Hematopoietic multipotent progenitor cell treated with erythropoietin and hydrocortisone succinate and interleukin-3 and kit ligand, for 17 days (in vitro differentiated cells): ENCODE measurements at places on chromosomes 13 and 19.

DNA sequence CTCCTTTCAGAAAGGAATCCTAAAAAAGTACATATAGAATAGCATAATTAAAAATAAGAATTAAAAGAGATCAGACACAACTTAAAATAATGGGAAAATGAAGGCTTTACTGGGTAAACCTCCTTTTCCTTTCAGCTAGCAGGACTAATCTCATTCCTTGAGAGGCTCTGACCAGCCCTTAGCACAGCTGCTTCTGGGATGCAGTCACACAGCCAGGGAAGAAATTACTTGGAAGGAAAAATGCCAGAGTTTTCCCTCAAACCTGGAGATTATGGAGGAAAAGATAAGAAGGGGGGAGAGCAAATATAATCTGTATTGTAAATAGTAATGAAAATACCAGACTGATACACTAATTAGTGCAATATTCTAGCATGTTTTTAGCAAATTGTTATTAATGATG is 91.8 kb downstream of the LRCH1 start:
- DNase-seq, result no peak

DNA sequence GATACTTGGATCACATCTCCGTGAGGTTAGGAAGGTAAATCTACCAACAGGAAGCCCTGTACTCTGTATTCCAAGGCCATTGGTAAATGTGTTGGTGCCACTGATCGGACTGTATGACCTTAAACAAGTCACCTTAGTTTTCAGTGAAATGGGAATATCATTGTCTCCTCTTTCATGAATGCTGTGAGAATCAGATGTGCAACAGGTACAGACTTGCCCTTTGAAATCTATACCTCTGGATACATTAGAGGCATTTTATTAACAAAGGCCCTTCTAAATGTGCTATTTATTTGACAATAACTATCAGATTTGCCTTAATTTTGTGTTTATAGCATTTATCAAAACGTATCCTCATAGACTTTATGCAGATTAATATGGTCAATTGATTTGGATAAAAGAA is 11.0 kb downstream of the NHLRC3 start:
- no peak for DNase-seq

- DNase-seq, result no peak
These were observed 10.5 kb downstream of the MYCBP2 start for GRCh38 chr13:77316430-77316829.

DNA sequence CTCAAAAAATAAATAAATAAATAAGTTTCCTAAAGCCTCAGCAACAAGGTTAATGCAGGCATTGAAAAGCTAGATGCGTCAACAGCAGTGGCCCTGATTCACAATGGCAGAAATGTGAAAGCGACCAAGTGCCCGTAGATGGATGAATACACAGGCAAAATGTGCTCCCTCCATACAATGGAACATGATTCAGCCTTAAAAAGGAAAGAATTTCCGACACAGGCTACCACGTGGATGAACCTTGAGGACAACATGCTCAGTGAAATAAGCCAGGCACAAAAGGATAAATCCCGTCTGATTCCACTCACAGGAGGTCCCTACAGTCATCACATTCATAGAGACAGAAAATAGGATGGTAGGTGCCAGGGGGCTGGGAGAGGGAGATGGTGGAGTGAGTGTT is 31.7 kb downstream of the INSR start:
- DNase-seq, result no peak

DNA sequence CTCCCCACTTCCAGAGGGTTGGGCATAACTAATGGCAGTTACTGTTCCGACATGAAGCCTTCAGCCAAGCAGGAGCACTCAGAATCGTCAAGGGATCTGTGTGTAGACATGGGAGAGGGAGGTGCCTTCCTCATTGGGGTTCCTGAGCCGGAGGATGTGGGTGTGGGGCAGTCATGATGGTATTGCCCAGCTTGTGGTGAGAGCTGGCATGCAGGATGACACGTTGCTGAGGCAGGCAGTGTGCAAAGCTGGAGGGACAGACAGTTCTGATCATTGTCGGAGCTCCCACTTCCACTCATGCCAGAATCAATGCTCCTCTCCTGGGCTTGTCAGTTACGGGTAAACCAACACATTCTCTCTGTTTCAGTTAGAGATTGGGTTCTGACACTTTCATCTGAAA is 83.9 kb upstream of the TSC22D1 start:
- DNase-seq, result no peak

DNA sequence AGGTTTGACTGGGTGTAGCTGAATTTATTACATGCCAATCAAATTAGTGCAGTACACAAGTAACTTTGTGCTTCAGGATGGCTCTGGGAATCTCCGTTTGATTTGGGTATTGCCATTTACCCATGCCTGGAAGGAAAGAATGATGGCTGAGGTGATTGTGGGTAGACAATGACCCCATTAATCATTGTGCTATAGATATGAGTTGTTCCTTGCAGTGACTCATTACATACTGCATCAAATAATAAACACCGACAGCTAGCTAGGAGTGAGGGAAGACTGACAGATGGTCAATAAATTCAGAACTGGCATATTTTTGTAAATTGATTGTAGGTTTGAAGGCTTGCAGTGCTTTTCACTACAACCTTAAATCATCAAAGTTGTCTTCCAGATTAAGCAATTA is 1069.5 kb downstream of the DIAPH3 start:
- no peak for DNase-seq

- no peak for DNase-seq
These were observed 439.3 kb downstream of the PCDH9 start for GRCh38 chr13:66790861-66791260.

DNA sequence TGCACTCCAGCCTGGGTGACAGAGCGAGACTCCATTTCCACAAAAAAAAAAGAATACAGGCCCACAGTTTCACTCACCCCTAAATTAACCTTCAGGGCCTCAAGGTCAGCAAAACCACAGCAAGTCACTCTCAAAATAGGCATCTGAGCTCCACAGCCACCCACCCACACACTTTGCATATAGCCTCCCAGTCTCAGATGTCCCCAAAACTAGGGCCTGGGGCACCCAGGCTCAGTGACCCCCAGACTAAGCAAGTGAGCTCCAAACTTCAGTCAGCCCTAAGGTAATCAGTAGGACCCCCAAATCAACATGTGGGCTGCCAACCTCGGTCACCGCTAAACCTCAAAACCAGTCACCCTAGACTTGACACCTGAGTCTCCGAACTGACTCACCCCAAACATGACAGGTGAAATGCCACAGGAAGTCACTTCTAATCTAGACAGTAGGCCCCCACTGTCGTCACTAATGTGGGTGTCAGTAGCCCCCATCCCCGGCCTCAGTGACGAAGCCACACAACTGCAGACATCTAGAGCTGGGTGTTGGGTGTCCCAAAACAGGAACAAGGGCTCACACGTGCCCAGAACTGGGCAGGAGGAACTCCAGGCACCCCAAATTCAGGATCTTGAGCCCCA is 13.9 kb downstream of the RABAC1 start:
- no peak for DNase-seq

GRCh38 chr19:49182848-49183375 is 25.3 kb downstream of the TRPM4 start:
- DNase-seq, result no peak

GRCh38 chr19:51107406-51108065 is 673 bp downstream of the CTU1 start:
- DNase-seq, result peak; percentile 8

DNA sequence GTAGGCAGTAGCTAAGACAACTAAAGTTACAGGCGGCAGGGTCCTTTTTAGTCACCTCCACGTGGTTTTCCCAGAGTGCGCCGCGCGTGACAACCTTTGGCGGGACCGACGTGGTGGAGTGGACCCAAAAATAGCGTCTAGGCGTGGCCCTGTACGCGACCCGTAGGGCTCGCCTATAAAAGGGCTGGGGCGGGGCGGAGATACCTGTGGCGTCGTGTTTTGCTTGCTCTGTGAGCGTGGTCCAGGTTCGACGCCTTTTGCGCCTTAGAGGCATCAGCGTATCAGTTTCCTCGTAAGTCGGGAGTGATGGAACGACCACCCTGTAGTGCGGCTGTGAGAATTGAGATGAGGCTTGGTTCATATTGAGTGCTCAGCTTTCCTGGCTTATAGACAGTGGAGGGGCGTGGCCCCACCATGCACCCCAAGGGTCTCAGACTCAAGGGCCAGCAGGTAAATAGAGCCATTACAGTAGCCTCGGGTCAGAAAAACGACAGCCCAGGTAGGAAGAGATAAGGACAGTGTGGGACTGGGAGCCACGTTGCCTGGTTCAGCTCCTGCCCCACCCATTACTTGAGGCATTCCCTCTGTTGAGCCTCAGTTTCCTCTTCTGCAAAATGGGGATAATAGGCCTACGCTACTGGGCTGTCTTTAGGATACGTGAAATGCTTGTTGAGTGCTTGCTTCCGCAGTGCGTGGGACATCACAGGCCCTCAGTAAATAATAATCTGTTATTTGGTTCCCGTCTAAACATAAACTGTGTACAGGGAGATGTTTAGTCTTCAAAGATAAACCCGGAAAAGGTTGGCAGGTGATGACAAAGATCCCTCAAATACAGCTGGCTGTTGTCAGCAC is 693 bp upstream of the TMED1 start:
- no peak for DNase-seq

- DNase-seq, result no peak
These were observed 97.6 kb upstream of the SERP2 start for GRCh38 chr13:44276061-44276460.

DNA sequence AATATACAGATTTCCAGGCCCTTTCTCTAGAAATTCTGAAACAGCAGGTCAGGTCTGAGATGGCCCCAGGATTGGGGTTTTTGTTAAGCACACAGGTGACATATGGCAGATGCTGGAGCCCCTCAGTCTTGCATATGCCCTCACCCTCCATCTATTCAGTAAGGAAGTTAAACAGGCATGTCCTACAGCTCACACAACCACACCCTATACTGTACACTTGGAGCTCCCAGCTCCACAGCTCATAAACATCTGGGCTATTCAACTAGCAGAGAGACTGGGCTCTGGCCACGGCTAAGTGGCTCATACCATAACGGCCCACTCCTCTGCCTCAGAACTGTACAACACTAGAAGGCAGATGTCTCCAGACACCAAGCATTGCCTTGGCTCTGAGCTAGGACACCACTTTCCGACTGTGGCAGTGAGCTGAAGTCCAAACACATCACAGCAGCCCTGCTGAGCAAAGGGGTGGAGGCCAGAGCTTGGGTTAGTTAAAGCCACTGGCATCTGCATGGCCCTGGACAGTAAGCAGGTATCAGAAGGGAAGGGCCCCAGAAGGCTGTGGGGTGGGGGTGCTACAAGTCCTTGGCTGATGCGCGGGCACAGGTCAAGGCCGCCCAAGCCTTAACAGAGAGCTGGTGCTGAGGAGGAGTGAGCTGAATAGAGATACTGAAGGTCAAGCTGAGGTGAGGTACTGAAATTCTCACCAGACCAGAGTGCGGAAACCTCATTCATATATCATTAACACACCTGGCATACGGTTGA is 79.1 kb downstream of the ABCC4 start:
- no peak for DNase-seq

- DNase-seq, result no peak
These were observed 1.0 kb upstream of the NCCRP1 start for GRCh38 chr19:39195755-39196154.

DNA sequence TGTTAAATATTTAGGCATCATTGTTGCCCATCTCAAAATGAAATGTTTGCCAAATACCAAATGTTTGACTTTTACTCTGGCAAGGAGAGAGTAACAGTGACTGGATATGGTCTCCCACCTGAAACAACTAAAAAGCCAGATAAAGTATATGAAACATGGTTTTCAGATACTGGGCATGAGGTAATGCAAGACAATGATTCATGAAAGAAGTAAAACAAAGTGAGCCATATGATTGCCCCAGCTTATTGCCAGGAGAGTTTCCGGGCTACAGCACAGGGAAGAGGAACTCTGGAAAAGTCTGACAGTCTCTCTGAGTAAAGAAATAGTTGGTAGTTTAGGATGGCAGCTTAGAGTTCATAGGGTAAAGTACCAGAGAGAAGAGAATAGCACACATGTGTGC is 354.6 kb downstream of the DNAJC15 start:
- no peak for DNase-seq

DNA sequence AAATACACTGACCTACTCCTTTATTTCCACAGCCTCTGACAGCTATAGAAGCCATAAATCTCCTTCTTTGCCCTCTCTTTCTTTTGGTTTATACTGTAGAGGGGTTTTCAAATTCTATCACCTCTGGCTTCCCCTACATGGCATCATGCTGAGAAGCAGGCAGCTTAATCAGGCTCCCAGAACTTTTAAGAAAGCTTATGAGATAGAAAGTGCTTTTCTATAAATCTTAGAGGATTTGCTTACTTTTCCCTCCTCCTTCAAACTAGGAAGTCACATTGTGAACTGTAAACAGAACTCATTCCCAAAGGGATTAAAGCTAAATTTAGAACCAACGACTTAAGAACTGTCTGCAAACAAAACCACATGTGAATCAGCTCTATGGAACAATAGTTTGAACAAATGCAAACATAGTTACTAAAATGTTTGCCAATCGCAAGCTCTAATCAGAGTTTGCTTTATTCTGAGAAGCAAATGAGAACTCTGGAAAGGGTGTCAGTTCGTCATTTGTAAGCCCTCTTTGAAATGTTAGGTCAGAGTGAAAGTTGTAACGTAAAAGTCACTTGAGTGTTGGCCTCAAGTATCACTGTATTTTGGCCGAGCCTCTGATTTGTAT is 344.1 kb downstream of the RFC3 start:
- no peak for DNase-seq

- no peak for DNase-seq
These were observed 91.8 kb upstream of the TSC22D1 start for GRCh38 chr13:44667943-44668342.
